Activated T-cell treated with anti-CD3 and anti-CD28 coated beads for 4 hours (primary cell): ENCODE measurements at places on chromosomes 3 and 15.

DNA sequence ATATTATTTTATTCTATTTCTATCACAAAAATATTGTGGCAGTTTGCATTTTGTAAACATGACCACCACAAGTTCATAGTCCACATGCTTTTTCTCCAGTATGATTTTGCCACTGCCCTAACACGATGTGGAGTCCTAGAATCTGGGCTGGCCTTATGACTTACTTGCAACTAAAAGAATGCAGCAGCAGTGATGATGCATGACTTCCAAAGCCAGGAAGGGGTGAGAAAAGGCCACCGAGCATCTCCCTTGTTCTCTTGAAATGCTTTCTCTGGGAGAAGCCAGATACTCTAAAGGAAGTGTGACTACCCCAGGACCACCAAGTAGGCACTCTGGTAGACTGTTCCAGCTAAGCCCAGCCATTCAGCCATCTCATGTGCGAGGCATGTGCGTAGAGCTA, 191.6 kb upstream of the MRPL3 start:
- DNase-seq = no peak

- peak; percentile 16 for DNase-seq
Observed at GRCh38 chr3:150737874-150738679, 24.9 kb downstream of the SIAH2 start.

DNA sequence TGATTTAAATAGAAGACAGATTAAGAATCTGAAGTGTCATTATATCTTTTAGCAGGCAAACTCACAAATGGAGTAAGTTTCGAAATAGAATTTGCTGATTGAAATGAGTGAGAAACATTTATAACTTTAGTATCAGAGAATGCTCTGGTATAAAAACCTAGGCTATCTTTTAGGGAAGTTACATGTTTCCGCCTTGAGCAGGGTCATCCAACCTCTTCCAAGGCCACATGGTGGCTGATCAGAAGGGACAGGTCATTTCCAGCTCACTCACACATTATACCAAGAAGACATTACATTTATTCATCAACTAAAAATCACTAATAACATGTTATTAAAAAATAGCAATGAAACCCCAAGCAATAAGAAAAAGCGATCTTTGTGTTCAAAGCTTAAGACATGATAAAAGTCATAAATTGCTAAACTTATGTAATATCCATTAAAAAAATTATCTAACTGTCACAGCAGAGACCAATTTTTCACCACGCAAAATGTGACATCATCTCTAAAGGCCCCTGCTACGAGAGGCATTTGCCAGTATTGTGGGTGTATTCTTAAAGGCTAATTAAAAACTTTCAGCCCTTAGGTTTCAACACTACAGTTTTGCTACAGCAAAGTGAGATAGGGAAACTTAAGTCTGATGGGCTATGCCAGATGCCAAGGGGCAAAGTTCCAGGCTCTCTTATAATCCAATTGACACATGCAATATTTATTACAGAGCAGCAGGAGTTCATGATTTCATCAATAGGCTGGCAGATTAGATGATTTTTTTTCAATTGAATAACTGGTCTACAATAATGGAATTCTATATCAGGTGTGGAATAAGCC, 240.4 kb upstream of the TBL1XR1 start:
- DNase-seq = no peak

- no peak for DNase-seq
Observed at GRCh38 chr15:29668120-29668602, 154.1 kb downstream of the TJP1 start.

DNA sequence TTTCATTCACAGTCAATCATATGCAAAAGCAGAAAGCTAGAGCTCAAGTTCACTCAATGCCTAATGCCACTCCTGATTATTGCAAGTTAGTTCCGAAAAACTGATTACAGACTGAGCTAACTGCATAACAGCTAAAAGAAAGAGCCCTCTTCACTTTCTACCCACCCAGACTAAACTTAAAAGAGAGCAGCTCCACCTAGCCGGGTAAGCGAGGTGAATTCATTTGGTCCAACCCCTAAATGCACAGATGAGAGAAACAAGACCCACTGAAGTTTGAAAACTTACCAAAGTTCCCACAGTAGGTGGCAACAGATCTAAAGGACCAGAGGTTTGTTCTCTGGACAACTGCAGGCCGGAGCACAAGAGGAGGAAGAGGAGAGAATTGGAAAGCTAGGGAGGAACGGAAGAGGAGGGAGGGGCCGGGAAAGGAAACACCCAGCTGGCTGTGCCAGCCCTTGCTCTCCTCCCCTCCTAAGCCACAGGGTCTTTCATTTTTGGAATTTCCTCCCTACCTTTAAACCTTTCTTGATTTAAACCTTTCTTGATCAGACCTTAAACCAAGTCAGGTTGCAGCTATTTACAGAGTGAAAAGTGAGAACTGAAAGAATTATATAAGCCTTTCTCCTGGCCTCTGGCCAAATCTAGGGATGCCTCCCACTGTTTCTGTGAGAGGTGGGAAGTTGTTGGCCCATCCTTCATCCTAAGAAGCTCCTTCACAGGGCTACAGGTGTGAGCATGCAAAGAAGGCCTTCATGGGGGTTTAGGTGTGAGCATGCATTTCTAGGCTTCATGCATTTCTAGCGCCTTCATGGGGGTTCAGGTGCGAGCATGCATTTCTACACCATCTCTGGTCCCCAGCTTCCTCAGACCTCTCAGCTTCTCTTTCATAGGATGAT, 114.7 kb upstream of the LMOD3 start:
- no peak for DNase-seq

DNA sequence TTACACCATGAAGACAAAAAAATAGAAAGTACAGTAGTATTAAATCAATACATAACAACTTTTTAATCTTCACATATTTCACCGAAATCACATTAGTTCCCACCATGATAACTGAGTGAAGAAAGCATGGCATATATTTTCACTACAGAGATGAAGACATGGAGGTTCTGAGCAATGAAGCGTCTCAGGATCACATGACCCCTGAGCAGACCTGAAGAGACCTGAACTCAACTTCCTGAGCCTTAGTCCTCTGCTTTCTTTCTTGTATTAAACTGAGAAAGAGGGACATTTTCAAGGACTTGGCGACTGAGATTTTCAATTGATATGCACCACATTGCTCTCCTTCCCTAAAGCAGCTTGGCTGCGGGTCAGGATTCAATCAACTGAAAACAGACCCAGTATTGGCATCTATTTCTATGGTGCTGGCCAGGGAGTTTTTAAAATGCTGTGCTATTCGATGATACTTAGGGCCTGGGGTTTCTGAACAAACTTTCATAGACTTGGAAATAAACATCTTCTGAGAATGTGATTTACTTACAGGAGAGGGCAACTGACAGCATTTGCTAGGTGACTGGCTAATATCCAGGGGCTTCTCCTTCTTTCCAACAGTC, 165.1 kb downstream of the LSAMP start:
- no peak for DNase-seq

DNA sequence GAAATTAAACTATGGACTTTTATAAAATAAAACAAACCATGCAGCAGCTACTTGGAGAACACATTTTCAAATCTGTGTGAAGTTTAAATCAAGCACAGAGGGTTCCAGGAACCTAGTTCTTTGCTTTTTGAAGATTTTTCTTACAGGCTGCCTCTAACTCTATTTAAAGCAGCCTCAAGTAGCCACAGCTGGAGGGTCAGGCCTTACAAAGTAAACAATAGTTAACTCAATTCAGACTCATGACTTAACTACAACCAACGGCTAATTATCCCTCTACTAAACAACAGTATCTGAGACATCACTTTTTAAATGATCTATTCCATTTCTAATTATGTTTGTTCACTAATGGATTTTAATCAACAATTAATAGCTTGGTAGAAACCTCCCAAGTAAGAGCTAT, 9.8 kb downstream of the LRIG1 start:
- no peak for DNase-seq

DNA sequence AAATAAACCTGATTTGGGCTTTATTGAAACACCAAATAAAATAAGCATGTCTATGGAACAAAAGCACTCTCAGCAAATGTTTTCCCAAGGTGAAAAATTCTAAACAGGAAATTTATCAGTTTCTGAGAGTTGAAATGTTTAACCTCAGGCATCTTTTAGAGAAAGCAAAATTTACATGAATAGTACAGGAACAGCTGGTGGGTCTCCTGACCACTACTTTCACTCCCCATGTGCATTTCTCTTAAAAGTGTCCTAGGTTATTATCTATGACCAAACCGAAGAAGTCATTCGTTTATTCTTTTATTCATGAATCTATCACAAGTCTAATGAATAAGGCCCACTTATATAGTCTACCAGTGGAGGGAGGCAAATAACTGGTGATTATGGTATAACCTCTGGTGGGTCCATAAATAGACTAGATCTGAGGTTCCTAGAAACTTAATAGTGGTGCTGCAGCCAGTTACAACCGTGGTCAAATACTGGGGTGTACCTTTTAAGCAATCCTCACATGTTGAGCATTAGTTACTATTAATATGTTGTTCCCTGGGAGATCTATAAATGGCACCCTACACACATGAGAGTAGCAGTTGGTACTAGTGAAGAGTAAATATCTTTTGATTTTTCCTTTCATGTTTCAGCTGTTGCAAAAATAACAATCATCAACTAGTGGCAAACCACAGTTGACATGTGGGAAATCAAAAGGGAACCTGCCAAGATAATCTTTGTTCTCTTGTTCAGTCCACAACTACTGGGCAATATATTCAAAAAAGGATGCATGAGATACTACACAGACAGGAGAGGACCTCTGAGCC, 169.3 kb upstream of the STAC start:
- no peak for DNase-seq

- DNase-seq = no peak
Observed at GRCh38 chr3:120498556-120499346, 48.0 kb upstream of the FSTL1 start.

DNA sequence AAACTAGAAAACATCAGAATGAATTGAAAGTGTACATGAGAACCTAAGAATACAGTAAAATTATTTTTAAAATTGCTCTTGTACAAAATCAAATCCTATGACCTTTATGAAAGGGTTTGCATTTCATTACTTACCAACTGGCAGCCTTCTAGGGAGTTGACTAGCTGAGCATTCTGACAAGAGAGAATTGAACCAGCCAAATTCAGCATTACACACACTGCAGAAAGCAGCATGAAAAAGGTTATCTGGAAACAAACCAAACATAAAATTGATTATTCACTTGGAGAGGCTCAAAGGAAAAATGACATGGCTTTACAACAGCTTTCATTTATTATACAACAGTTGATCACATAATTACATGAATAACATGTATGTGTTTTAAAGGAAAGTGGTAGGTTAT, 17.4 kb downstream of the NSMCE3 start:
- DNase-seq = no peak

- DNase-seq = no peak
Observed at GRCh38 chr15:42608110-42608531, 32.7 kb downstream of the STARD9 start.

- DNase-seq = no peak
Observed at GRCh38 chr3:157888040-157888439, 218.2 kb downstream of the SHOX2 start.

DNA sequence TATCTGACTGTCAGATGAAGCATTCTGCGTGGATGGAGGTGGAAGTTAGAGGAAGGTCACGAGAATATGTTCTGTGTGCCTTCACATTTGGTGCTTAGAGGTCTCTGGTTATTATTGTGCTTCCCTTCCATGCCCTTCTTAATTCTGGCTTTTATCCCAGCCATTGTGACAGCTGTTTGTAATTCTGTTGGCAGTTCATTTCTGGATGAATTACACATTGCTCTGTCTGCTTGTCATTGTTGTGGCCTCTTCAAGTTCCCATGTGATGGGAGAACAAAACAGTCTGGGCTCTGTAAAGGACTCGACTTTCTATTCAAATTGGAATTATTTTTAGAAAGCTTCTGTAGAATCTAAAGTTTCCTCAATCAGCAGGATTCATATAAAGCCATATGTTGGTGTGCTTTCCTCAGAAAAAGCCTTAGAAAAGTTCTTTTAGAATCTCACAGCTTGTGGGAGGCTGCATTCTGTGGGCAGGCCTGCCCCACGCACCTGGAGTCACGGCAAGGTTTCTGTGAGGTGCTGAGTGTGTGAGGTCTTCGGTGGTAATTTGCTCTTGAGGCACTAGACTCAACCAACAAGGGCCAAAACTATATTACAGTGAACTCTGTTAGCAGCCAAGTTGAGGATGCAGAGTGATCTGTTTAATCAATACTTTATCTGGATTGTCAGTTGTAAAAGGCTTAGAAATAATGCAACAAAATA, 397.4 kb upstream of the AZI2 start:
- DNase-seq = no peak

DNA sequence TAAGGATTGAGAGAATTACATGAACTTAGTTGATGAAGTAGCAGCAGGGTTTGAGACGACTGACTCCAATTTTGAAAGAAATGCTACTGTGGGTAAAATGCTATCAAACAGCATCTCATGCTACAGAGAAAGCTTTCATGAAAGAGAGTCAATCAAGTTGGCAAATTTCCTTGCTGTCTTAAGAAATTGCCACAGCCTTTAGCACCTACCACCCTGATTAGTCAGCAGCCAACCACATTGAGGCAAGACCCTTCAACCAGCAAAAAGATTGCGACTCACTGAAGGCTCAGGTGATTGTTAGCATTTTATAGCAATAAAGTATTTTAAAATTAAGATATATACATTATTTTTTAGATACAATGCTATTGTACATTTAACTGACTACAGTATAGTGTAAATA, 80.9 kb downstream of the RAP2B start:
- DNase-seq = no peak

DNA sequence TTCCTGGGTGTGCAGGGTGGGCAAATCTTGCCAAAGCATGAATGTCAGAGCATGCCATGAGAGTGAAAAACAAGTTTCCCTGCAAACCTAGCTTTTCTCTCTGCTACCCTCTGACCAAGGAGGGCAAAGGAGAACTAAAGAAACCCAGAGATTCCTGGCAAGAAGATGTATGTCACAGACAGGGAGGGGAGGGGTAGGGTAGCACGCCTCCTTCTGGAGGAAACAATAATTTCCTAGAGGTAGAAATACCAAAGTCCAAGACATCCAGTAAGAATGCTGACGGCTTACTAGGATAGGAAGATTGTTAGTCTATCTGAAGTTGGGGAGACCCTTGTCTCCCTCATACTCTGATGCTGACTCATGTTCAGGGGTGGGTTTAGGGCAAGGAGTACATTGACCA, 203.9 kb downstream of the NR1D2 start:
- DNase-seq = no peak

- DNase-seq = no peak
Observed at GRCh38 chr3:141529717-141530414, 43.0 kb downstream of the RASA2 start.

DNA sequence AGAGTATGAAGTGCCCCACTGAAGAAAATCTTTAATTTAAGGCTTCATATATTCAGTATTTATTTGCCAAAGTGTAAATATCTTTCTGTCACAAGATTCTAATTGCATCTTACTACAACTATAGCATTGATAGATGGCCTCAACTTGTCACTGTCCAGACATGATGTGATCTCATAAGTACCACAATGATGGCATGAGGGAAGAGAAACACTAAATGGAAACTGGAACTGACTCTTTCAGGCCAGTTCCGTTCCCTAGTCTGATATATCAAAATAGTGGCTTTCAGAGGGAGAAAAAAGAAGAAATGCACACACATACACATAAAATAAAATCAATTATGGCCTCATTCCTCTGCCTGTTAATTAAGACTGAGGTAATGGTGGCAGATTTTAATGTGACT, 615.7 kb downstream of the TBL1XR1 start:
- no peak for DNase-seq

- no peak for DNase-seq
Observed at GRCh38 chr3:25380222-25380739, 47.8 kb upstream of the RARB start.
